ENCODE measurements at places on chromosomes 3 and 15. TPM values are rescaled to one million over a fixed set of nuclear protein-coding genes. Genes with fewer than 3 reads are reported as not detected.

The ISG20 gene
- 171 TPM for total RNA-seq

The UBE3A gene
- total RNA-seq, result 109 TPM

The LOXL1 gene
- total RNA-seq, result 6.4 TPM

- no peaks in the 10 kb centered on the region for H3K36me3 ChIP-seq
- DNase-seq, result no peak
- H3K27ac ChIP-seq, result no peak overlapping the region
- no peaks in the 10 kb centered on the region for H3K27me3 ChIP-seq
- no peak overlapping the region for H3K4me3 ChIP-seq
These were observed 636.8 kb upstream of the KCNMB2 start for GRCh38 chr3:177899275-177900067.

- H3K27ac ChIP-seq, result no peak overlapping the region
- H3K36me3 ChIP-seq, result no peaks in the 10 kb centered on the region
- no peak overlapping the region for H3K4me3 ChIP-seq
- no peaks in the 10 kb centered on the region for H3K4me1 ChIP-seq
These were observed 414.4 kb upstream of the ALCAM start for GRCh38 chr3:104952146-104952972.

Measured in spleen (tissue), 13 donors.